ENCODE measurements at places on chromosomes 3 and 15.

DNA sequence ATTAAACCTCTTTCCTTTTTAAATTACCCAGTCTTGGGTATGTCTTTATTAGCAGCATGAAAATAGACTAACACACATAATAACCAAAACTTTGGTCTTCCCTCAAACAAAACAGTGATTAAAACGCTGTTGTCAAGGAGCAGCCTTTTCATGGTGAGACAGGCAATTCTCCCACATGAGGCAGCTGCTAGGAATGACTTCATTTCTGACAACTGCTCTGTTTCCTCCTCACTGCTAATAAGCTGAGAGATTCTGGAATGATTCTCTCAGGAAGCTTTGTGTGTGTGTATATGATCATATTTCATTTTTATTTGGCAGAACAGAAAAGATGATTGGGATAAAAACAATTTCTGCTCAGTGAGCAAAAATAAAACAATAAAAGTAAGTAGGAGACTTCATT is 580.6 kb upstream of the ADAMTS9 start:
- DNase-seq, result no peak

DNA sequence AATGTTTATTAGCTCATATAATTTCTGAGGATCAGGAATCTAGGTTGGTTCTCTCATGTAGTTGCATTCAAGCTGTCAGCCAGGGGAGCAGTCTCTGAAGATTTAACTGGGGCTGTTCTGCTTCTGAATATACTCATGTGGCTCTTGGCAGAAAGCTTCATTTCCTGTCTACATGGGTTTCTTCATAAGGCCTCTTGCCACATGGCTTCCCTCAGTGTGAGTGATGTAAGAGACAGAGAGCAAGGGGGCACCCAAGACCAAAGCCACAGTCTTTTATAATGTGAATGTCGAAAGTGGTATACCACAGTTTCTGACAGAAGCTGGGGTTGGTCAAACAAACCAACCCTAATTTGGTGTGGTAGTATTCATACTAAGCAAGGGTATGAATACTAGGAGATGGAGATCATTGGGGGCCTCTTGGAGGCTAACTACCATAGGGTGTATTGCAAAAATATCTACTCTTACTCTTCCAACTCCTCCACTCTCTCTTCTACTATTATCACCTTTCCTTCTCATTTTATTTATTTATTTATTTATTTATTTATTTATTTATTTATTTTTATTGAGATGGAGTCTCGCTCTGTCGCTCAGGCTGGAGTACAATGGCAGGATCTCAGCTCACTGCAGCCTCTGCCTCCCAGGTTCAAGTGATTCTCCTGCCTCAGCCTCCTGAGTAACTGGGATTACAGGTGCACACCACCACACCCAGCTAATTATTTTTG is 123.8 kb downstream of the B3GALNT1 start:
- DNase-seq, result no peak

GRCh38 chr3:85288257-85288656 is 329.5 kb downstream of the CADM2 start:
- no peak for DNase-seq

DNA sequence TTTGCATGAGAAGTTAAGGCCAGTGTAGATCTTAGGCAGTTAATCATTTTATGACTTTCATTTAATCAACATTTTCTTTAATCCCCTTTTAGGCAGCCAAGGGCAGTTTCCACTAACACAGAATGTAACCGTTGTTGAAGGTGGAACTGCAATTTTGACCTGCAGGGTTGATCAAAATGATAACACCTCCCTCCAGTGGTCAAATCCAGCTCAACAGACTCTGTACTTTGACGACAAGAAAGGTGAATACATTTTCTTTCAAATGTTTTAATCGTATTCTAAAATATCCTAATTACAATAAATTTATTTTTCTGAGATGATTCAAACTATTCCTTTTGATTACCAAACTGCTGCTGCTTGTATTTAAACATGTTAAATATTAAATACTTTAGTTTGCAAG is 843.2 kb downstream of the CADM2 start:
- no peak for DNase-seq

GRCh38 chr3:179088306-179088705 is 16.7 kb upstream of the ZMAT3 start:
- DNase-seq, result no peak

DNA sequence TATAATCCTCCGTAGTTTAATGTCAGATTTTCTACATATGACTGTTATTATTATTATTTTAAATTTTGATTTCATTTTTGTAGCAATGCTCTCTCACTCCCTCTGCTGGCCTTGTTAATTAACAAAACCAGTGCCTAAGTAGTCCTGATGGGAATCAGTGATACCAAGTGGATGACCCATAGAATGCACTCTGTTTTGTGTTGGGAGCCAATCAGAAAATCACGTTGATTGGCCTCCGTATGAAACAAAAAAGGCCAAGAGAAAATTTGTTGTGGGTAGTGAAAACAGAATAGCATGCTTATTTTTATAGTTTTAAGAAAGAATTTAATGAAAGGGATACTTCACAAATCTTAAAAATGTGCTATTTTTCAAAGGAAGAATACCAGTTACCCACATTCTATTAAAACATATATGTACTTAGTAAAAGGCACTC is 34.4 kb upstream of the MEIS2 start:
- no peak for DNase-seq

GRCh38 chr3:42053476-42053875 is 37.7 kb upstream of the TRAK1 start:
- DNase-seq, result no peak

DNA sequence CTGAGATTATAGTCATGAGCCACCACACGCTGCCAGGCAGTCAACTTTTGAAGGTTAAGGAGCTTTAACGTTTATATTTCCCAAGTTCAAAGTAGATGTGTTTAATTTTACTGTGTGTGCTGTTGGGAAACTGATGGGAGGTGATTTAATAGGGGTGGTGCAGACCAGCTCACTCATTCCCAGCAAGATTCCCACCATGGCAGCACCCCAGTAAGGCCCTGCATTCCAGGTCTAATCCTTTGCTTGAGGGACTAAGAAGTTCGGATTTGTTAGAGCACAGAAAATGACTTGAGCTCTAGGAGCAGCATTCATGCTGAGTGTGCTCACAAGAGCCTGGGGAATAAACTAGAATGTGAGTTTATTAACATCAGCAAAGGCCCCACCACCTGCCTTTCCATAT is 25.2 kb downstream of the TSEN2 start:
- DNase-seq, result no peak

GRCh38 chr3:126158016-126158911 is 22.1 kb downstream of the ALDH1L1 start:
- no peak for DNase-seq

- DNase-seq, result no peak
Measured at GRCh38 chr3:193068365-193068764, 150.7 kb upstream of the MB21D2 start.

DNA sequence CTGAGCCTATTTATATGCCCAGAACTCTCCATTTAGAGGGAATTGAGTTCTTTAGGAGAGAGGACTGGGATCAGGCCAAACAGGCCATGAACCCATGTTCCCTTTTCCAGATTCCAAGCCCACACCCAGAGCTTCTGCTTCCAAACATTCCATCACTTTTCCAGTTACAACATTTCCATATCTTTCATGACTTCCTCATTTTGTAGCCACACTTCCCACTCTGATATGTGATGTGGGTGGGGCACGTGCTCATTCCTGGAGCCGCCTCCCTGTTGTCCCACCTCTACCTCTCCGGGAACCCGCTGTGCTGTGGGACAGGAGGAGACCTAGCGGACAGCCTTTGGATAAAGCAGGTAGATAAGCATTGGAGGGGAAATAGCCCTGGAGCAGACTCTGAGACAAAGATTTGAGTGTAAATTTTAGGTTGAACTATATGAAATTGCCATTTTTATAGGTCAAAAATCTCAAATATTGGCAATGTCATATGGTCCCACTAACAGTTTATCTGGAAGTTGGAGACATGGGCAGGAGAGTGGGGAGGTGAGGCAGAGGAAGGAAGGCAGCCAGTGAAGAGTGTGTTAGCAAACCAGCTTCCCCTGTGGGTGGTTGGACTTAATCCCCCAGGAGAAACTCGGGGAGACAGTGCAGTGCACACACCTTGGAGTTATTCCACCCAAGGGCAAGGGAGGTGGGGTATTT is 31.8 kb downstream of the CYP8B1 start:
- no peak for DNase-seq

- DNase-seq, result no peak
Measured at GRCh38 chr3:140242818-140243276, 307.9 kb downstream of the CLSTN2 start.

- no peak for DNase-seq
Measured at GRCh38 chr3:23981136-23981535, 36.0 kb downstream of the NR1D2 start.

DNA sequence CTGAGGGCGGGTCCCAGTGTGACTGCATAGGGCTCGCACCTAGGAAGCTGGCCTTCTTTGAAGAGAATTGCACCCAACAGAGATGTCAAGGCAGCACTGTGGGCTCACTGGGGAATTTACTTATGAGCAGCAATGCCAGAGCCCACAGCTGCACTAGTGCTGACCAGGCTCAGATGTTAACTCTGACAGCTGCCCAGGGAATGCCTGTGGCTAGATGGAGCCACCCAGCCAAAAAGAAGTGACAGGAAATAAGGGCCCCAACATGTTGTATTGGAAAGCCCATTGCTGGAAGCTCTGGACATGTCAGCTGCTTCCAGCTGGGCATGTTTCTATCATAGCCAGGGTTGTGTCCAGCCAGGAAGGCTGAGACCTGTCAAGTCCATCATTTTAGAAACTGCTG is 90.9 kb upstream of the ZNF280D start:
- no peak for DNase-seq

- DNase-seq, result no peak
Measured at GRCh38 chr3:45642731-45643152, 46.5 kb upstream of the SACM1L start.

- no peak for DNase-seq
Measured at GRCh38 chr15:66722757-66723540, 20.9 kb downstream of the SMAD6 start.

DNA sequence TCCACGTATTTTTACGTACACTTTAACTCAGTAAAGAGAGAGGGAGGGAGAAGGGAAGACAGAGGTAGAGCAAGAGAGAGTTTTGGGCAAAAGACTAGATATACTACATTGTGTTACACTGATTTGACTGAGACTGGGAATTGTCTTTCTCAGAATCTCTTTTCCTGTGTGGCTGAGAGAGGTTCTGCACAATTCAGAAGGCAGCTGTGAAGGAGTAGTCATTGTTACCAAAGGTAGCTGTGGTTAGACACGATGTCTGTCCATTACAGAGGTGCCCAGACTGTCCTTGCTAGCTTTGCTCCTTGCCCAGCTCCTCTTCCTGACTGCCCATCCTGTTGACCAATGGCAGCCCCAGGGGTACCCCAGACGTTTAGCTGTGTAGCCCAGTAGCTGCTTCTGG is 577.5 kb upstream of the CBLB start:
- DNase-seq, result no peak

- DNase-seq, result no peak
Measured at GRCh38 chr15:67700023-67700422, 125.3 kb upstream of the SKOR1 start.

DNA sequence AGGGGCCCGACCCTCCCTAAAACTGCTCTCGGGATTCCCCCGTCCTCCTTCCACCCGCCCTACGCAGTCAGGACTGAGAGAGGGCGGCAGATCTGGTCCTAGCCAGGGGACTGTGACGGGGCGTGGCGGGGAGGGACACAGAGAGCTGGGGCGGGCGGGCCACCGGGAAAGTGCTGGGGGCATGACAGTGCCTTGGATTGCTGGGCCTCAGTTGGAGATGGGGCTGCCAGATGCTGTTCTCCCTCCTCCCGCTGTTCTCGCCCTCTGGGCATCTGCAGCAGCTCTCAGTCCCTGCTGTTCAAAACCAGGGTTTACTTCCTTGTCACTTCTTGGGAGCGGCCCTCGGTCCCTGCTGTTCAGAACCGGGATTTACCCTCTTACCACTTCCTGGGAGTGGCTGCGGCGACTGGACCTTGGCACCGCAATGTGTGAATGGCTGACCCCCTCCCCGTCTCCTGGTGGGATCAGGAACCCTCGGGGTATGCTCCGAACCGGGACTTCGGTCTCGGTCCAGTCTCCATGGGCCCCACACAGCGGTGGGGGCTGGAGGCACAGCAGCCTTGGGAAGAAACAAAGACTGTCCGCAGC is 1.8 kb upstream of the RPP25 start:
- DNase-seq, result no peak

- DNase-seq, result no peak
Measured at GRCh38 chr15:79689030-79689429, 207.8 kb downstream of the MTHFS start.

DNA sequence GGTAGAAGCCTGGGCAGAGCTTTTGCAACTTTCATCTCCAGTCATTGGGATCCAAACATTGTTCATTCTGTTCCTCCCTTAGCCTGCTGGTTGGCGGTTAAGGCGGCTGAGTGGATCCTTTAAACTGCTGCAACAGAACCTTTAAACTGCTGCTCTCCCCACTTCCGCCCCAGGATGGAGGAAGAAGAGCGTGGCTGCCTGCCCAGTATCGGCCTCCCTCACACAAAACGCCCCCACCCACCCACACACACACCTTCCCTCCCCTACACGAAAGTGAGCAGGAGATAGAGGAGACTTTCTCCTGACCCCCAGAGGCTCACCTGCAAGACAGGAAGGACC is 460 bp upstream of the ZMAT3 start:
- no peak for DNase-seq

GRCh38 chr3:125191730-125192129 is 20.8 kb downstream of the SLC12A8 start:
- no peak for DNase-seq

- no peak for DNase-seq
Measured at GRCh38 chr15:25605151-25605550, 166.3 kb upstream of the UBE3A start.
